ENCODE measurements at places on chromosomes 1 and 21.

- DNase-seq = no peak
Measured at GRCh38 chr21:44838039-44838895, 20.4 kb upstream of the SUMO3 start.

- no peak for DNase-seq
Measured at GRCh38 chr1:93353286-93353685, 7.6 kb downstream of the DR1 start.

GRCh38 chr1:40036574-40036973, 4.0 kb upstream of the CAP1 start:
- no peak for DNase-seq

- no peak for DNase-seq
Measured at GRCh38 chr1:116152950-116153691, 41.9 kb downstream of the MAB21L3 start.

DNA sequence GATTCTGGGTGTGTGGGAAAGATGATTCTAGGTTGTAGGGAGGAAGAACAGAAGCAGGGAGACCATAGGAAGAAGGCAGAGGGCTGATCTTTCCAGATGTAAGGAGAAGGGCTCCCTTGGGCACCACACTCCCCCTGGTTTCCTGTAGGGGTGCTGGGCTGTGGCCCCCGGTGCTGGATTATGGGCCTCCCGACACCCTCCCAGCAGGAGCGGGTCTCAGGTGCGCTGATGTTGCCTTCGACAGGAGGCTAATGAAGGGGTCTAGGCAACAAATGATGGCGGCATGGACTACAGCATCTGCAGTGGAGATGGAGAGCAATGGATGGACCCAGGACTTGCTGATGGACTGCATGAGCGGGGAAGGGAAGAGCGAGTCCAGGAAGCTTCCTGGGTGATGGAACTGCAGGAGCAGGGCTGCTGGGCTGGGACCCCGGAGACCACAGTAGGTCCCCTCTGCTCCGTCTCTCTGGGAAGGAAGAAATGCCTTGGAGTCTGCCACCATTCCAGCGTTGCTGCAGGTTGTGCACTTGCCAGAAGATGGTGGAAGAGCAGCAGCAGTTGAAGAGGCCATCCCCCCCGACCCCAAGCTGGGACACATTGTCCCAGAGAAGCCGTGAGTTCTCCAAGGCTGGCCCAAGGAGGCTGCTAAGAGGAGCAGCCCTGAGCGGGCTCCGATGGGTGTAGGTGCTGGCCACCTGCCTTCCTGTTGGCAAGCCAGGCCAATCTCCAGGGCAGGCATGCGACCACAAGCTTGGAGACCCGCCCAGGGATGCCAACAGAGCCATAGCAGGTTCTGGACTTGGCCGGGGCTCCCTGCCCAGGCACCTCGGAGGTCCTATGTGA, 95.4 kb upstream of the VAMP3 start:
- no peak for DNase-seq

DNA sequence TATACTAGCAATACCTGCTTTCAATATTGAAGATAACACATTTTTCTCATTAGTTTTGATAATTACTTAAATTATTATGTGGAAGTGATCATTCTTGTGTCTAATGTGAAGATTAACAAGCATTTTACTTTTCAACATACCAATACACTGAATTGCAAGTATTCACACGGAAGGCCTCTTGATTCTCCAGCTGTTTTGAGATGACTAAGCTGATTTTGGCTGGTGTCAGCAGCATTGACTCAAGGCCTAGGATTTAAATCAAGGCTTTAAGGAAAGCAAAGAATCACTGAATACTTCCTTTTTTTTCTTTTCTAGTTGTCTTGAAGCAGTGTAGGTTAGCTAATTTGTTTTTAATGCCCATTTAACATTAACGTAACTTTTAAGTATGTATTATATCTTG, 373.7 kb downstream of the SRGAP2C start:
- DNase-seq = no peak

DNA sequence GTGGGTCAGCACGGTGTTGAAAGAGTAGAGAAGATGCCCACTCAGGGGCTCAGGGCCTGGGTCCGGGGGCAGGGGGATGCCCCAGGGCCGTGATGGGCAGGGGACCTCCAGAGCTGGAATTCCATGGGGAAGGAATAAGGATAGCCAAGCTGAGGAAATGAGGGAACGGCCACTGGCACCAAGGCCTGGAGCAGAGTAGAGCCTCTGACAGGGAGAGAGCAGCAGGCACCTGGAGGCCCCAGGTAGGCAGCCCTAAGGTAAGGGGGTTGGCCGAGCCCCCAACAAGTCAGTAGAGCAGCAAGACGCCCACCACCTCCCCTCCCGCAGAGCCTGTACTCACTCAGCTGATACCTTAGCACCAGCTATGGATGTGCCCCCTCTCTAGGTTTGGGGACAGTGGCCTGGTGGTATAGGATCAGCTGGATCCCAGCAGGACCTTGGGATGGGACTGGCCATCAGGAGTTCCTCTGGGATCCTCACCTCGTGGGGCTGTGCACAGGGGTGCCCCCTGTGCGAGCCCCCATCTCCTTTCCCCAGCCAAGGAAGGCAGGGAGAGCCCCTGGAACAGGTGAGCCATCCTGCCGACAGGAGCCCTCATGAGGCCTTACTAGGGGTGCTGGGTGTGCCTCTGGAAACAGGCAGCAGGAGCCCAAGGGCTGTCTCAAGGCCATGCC, 21.0 kb upstream of the ARF1 start:
- DNase-seq = no peak

DNA sequence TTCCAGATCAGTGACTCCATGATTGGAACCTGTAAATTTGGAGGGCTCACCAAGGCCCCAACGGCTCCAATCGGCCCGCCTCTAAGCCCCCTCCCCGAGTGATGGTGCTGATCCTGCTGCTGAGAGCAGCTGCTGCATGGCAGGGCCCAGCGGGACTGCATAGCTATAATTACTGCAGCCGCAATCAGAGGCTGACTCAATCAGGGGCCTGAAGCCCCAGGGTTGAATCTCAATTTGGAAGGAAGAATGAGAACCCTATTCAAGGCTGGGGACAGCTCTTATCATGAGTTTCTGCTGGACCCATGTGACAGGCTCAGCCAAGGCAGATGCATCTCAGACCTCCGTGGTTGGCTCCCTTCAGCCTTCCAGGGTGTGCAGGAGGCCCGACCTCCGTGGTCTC, 42.8 kb upstream of the MAGOH start:
- DNase-seq = no peak

DNA sequence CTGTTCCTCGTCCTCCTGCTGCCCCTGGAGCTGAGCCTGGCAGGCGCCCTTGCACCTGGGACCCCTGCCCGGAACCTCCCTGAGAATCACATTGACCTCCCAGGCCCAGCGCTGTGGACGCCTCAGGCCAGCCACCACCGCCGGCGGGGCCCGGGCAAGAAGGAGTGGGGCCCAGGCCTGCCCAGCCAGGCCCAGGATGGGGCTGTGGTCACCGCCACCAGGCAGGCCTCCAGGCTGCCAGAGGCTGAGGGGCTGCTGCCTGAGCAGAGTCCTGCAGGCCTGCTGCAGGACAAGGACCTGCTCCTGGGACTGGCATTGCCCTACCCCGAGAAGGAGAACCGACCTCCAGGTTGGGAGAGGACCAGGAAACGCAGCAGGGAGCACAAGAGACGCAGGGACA, 14.8 kb downstream of the DRAXIN start:
- DNase-seq = no peak

GRCh38 chr1:155092131-155092530, 13.5 kb downstream of the EFNA3 start:
- DNase-seq = no peak

DNA sequence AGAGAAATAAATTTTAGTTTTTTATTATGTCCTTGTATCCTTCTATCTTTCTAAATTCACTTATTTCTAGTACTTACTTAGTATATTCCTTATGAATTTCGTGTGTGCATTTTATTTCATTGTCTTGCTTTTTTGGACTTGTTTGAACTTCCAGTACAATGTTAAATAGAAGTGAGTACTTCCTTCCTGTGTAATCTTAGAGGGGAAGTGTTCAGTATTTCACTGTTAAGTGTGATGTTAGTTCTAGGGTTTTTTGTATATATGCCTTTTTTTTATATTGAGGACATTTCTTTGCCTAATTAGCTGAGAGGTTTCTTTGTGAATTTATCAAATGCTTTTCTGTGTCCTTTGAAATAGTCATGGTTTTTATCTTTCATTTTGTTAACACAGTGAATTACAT, 10.7 kb downstream of the LYPLAL1 start:
- no peak for DNase-seq

GRCh38 chr1:156945881-156946661, 25.6 kb downstream of the LRRC71 start:
- no peak for DNase-seq

- no peak for DNase-seq
Measured at GRCh38 chr1:173297798-173298391, 90.8 kb upstream of the TNFSF4 start.

- DNase-seq = no peak
Measured at GRCh38 chr1:46420533-46420915, 26.4 kb downstream of the FAAH start.

- DNase-seq = no peak
Measured at GRCh38 chr1:44693900-44694299, 19.4 kb downstream of the ARMH1 start.

DNA sequence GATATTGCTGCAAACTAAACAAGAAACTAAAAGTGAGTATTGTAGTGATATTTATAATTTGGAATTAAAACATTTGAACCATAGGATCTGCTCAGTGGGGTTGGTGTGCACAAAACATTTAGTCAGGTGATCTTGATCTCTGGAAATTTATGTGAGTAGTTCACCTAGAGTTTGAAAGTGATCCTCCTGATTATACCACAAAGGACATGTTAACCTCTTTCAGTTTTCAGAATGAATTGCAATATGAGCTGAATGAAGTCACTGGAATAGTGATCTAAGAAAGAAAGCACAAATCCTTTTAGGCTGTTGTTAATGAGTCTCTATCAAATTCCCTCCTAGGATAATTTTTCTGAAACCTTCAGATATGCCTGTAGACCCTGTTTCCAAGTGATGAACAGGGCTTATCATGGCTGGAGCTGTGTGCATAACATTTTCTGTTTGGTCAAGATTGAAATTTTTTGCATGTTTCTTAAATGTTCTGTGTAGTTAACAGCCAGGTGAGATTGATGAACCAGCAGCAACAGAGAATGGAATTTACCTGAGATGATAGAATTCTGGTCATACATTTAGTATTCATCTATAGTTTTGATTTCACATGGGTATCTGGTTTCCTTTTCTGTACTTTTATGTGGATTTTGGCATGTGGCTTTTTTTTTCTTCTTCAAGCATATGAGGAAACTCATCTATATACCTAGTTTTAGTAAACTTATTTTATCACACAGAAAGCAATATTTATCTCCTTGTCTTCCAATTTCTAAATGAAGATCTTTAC, 25.5 kb downstream of the CDC14A start:
- DNase-seq = peak; percentile 31

- no peak for DNase-seq
Measured at GRCh38 chr1:244085891-244086290, 34.8 kb downstream of the ZBTB18 start.

DNA sequence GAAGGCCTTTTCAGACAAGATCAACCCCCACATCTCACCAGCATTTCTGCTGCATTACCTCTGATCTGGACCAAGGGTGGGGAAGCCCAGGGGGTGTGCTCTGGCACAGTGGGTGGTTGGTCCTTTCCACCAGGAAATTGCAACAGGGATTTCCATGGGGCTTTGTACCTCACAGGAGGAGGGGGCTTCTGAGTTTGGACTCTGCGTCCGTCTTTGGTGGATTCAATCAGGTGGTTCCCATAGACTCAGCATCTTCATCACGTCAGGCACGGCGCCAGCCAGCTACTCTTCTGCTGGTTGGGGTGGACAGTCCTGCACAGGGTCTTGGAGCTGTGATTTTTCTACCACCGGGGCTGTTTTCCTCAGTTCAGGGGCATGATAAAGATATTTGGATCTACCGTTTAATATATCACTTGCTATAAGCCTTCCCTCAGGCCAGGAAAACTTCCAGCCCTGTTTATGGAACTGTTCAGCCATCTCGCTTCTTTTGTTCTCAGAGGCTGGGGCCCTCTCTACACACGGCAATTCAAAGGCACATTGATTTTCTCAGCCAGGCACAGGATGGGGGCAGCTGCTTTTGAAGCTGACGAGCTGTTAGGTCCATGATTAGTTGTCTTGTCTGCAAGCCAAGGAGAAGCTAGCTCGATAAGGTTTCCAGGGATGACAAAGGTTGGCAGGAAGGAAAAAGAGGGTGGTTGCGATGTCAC, 467.3 kb downstream of the CAMTA1 start:
- no peak for DNase-seq

DNA sequence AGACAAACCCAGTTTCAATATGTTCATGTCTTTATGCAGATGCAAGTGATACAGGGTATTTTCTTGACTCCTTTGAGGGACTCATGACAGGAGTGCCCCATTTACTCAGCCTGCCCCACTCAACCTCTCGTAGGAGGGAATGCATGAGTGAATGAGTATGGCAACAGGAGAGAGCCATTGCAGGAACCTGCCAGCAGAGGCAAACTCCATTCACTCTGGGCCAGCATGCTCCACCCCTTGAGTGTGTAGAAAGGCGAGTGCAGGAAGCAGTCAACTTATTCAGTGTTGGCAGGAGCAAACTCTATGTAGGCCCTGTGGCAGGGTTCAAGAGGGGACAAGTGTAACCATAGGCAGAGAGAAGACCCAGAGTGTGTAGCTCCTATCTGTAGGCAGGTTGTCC, 1526.3 kb downstream of the PLA2G4A start:
- no peak for DNase-seq

DNA sequence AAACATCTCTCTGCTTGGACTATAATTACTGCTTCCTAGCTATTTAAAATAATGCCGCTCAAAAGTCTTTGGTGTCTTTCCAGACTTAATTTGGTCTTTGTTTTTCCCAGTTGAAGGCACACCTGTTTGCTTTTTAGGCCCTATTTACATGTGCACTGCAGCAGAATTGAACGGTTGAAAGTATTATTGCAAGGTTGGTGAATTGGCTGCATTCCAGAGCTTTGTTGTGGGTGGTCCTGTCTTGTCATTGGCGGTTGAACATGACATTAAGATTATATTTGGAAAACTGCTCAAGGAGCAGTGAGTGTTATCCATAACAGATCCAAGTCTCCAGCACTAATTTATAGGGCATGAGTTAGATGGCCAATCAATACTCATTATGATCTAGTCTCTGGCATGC, 656.3 kb downstream of the PTPRC start:
- DNase-seq = no peak

DNA sequence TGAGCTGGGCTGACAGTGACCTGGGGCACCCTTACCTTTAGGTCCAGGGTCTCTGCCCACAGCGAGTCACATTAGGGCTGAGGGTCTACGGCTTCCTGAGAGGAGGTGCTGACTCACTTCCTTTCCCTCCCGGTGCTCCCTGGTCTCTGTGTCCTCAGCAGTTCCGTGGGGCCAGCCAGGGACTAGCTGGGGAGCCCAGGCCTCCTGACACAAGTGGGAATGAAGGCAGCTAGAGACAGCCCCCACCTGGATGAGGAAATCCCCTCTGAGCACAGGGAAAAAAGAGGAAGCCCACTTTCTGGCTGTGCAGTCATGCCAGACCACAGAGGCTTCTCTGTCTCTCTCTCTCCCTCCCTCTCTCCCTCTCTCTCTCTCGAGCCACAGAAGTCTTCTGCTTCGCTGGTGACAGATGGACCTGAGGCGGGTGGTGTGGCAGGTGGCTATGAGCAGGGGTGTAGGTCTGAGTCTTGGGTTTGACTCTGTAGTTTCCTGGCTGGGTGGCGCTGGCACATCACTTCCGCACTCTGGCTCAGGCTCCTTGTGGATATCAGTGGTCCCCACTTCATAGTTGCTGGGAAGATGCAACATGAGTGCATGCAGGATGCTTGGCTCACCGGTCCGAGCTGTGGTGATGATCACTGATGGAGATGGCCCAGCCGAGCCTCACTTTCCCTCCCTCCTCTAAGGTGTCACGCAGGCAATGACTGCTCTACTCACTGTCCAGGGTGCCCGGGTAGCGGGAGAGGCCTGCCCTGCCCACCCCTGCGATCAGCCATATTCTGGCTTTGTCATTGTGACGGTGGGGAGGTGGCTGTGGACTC, 3.5 kb downstream of the SLC66A1 start:
- no peak for DNase-seq

Measured in thymus (tissue), 14 donors.